ENCODE measurements at places on chromosomes 11 and 22.

- DNase-seq: no peak
These were observed 49.7 kb downstream of the RTN4R start for GRCh38 chr22:20218326-20218872.

DNA sequence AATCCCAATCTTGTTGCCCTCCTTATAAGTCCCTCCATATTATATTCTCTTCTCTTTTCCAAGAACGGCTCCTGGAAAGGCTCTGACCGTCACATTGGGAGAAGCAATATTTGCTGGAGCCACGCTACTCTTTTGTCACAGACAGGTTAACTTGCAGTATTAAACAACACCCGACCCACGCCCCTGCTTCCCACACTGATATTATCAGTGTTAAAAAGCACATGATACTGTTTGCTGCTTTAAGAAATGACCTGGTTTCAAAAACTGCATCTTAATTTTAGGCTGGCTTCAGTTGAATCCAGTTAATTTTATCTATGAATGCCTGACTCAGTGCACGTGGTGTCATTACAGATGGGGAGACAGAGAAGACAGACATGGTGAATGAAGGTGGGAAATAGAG, 3.1 kb downstream of the FLI1 start:
- no peak for DNase-seq

DNA sequence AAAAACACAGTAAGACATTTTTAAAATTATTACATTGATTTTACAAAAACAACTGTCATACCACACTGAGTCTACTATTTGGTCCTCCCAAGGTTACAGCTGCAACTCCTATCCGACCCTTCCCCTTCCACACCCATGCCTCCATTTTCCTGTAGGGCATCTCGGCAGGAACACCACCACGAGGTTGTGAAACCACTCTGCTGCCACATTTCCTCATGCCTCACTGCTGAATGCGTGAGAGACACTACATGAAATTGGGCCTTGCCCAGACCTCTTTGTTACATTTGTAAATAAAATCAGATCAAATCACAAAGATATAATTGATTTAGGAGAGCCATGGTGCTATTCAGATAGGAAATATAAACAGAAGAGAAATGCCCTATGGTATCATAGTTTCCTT, 2.0 kb downstream of the ARHGAP32 start:
- no peak for DNase-seq

- DNase-seq: no peak
These were observed 16.8 kb upstream of the TMEM184B start for GRCh38 chr22:38289583-38290082.

- no peak for DNase-seq
These were observed 15.0 kb downstream of the METTL15 start for GRCh38 chr11:28123151-28123581.

DNA sequence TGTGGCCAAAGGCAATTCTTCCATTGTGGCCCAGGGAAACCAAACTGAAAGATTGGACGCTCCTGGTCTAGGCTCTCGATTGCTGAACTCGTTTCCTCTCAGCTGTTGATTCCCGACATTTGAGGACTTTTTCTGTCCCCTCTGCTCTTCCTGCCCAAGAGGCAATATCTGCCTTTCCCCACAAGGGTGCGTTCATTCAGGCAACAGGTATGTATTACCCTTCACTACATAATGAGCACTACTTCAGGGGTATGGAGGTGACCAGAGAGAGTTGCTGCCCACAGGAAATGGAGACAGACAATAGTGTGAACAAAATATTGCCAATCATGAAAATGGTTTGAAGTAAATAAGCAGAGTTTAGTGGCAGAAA, 8.2 kb downstream of the PTH start:
- peak; percentile 59 for DNase-seq

GRCh38 chr11:104837969-104838639, 60.2 kb downstream of the CASP12 start:
- no peak for DNase-seq

- DNase-seq: no peak
These were observed 4.8 kb downstream of the NRXN2 start for GRCh38 chr11:64718084-64718779.

DNA sequence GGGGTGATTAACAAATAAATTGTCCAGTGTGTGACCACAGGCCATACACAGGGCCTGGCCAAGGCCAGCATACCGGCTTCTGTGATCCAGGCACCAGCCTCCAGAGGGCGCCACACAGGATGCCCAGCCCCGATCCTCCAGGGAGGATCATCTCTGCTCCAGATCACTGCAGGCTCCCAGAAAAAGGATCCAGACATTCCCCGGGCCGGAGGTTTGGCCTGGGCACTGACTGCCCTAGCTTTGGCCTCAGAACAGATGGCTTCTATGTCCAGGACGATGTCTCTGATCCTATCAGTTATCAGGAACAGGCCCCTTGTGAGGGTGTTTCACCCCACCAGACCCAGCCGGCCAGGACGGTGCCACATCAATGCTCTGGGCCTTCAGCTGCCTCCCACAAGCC, 74.5 kb upstream of the LMO1 start:
- no peak for DNase-seq

DNA sequence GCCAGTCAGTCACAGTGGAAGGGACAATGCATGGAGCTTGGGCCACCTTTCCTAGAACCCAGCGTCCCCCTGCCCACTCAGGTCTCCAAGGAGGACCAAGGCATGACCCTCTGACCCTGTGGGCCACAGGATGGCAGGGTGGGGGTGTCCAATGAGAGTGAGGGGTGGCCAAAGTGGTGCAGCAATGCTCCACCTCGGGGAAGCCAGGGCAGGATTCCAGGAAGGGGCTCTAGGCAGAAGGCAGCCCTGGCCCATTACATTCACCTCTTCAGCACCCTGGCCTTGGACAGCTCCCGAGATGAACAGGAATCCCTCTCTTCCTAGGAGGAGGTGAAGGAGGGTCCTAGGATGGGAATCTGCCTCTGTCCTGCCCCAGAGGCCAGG, 597.5 kb downstream of the BRD1 start:
- peak; percentile 32 for DNase-seq

GRCh38 chr11:134224710-134225664, 516 bp downstream of the VPS26B start:
- no peak for DNase-seq

DNA sequence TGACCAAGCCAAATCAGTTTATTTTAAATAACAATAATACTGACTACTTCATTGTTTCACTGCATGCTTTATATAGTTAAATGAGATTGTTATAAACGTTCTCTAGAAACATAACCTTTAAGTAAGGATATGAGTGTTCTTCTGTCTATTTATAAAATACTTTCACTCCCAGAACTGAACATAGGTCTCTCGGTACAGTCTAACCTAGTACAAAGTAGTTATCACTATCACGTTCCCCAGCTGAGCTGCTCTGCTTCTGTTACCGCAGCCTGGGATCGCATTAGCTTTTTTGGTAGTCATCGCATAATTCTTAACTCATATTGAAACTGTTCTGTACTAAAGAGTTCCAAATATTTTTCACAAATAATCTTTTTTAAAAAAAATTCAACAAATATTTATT, 143.6 kb downstream of the WNT11 start:
- no peak for DNase-seq

GRCh38 chr11:129286813-129287212, 88.8 kb upstream of the BARX2 start:
- DNase-seq: peak; percentile 51

GRCh38 chr11:122127020-122127419, 11.0 kb upstream of the BLID start:
- no peak for DNase-seq

- no peak for DNase-seq
These were observed 169.3 kb upstream of the E2F8 start for GRCh38 chr11:19410032-19410431.

GRCh38 chr11:86515297-86516094, 140.8 kb downstream of the CCDC81 start:
- DNase-seq: no peak

DNA sequence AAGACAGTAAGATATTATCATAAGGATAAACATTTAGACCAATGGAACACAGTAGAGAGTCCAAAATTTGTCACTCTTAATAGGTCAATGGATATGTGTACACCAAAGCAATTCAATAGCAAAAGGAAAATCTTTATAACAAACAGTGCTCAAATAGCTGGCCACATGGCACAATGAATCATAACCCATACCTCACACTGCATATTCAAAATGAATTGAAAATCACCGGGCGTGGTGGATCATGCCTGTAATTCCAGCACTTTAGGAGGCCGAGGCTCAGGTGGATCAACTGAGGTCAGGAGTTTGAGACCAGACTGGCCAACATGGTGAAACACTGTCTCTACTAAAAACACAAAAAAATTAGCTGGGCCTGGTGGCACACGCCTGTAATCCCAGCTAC, 8.4 kb downstream of the SNX32 start:
- no peak for DNase-seq

- DNase-seq: no peak
These were observed 88.3 kb downstream of the TSPAN18 start for GRCh38 chr11:44814881-44815592.

- DNase-seq: no peak
These were observed 375.1 kb downstream of the OPCML start for GRCh38 chr11:133156986-133157745.

- DNase-seq: no peak
These were observed 5.0 kb upstream of the SERHL2 start for GRCh38 chr22:42548597-42549330.

DNA sequence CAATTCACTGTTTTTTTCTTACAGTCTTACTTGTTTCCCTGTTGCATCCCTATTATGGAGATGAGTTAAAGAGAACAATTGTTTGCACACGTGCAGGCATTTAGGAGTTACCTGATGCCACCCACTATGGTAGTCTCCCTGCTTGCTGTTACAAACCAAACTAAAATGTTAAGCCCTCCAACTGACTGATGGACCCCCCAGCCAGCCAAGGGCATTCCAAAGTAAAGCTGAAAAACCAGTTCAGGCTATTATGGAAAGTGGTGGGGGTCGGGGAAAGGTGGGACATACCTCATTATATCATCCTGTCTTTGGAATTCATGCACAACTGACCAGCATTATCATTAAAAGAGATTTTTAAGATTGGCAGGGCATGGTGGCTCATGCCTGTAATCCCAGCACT, 47.0 kb upstream of the GNAZ start:
- DNase-seq: no peak

- DNase-seq: no peak
These were observed 203.1 kb downstream of the TENM4 start for GRCh38 chr11:79237703-79238102.

DNA sequence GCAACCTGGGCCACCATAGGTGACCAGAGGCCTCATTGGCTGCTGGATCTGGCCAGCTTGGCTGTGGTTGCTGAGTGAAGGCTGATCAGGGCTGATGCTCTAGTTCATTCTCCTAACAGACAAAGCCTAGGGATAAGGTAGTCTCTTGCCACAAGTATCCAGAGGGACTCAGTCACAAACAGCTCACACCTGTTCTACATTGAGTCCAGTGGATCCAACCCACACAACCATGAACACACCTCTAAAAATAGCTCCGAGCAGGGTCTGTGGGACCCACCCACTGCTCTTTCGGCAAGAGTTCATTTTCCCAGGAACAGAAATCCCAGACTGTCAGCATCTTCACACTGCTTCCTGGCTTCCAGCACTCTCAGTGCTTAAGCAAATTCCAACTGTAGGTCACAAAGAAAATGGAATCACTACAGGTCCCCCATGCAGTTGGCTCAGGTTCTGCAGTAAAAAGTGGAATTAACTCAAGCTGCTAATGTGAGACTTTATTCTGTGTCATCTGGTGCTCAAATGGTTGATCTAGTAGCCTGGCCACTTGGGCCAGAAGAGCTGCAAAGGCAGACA, 67.3 kb downstream of the PPFIBP2 start:
- no peak for DNase-seq

DNA sequence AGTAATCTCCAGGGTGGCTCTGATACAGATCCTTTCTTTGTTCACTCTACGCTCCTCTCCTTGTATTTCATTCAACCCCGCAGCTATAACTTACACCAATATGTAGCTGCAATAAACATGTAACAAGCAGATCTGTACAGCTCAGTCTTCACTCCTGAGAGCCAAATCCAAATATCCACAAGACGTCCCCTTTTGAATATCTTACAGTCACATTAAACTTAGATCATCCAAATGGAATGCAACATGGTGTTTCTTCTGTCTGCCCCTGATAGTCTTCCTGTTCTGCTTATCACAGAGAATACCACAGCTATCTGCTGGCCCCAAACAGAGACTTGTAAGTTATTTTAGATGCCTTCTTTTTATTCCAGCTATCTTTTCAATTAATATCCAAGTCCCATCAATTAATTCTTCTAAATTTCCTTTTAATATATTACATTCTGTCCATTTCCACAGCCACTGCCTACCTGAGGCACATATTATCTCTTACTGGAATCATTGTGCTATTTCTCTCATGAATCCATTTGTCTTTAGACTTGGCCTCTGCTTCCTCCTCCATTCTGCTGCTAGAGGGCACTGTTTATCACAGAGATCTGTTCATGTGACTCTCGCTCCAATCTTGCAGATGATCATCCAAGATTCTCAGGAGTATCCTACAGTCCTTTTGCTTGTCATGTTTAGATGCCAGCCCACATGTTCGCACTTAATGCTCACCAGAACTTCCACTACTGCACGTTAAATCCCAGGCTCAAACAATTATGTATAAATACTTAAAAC, 908.6 kb downstream of the NTM start:
- peak; percentile 38 for DNase-seq

- no peak for DNase-seq
These were observed 22.5 kb downstream of the CLPB start for GRCh38 chr11:72411623-72412419.

GRCh38 chr22:45502215-45503049, at the start of gene FBLN1:
FBLN1 (plus strand) TSS chr22:45502883; CDS start chr22:45502986, 103 bp downstream.
- peak; percentile 89 for DNase-seq

DNA sequence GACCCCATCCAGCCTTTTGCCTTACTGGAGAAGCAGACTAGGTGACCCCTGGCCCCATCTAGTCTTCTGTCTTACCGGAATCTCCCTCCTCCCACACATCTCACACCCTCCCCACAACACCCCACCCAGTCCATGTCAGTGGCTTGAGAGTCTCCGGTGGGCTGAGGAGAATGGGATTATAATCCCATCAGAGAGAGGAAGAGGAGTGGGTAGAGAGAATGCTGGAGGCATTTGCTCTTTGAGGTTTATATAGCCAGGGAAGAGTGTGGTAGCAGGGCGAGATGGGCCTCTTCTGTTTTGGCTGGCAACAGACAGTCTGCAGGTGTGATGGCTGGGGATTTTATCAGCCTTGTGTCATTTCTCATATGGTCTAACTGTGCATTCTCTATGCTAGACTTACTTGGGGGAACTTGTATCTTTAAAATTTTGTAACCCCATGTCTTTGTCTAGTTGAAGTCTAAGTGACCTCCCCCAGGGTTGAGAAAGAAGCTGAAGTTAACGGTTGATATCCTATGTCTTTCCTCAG, 50.3 kb downstream of the GRAMD1B start:
- DNase-seq: no peak

GRCh38 chr22:19972251-19972650, 30.6 kb upstream of the TXNRD2 start:
- DNase-seq: no peak

- no peak for DNase-seq
These were observed 30.9 kb downstream of the KCNC1 start for GRCh38 chr11:17765356-17766072.
